ENCODE measurements at places on chromosomes 5 and 9. TPM values are rescaled to one million over a fixed set of nuclear protein-coding genes. Genes with fewer than 3 reads are reported as not detected.

- H3K27ac ChIP-seq, result no peak overlapping the region
- no peak for DNase-seq
- H3K4me1 ChIP-seq, result no peaks in the 10 kb centered on the region
- H3K27me3 ChIP-seq, result peaks cover 22% of the 10 kb centered on the region
- no peak overlapping the region for H3K4me3 ChIP-seq
Observed at GRCh38 chr9:124455820-124456219, 5.6 kb downstream of the ADGRD2 start.

GRCh38 chr5:40033009-40033408 lies 608.2 kb upstream of the DAB2 start:
- H3K4me3 ChIP-seq, result no peak overlapping the region
- H3K27ac ChIP-seq, result no peak overlapping the region
- H3K27me3 ChIP-seq, result no peaks in the 10 kb centered on the region
- no peaks in the 10 kb centered on the region for H3K4me1 ChIP-seq
- DNase-seq, result no peak

GRCh38 chr5:36444582-36445418 lies 143.1 kb upstream of the RANBP3L start:
- H3K4me3 ChIP-seq, result no peak overlapping the region
- H3K36me3 ChIP-seq, result no peaks in the 10 kb centered on the region
- no peaks in the 10 kb centered on the region for H3K4me1 ChIP-seq
- peak; percentile 27 for DNase-seq
- no peaks in the 10 kb centered on the region for H3K27me3 ChIP-seq

EGFLAM gene
- 2.0 TPM for total RNA-seq

DNA sequence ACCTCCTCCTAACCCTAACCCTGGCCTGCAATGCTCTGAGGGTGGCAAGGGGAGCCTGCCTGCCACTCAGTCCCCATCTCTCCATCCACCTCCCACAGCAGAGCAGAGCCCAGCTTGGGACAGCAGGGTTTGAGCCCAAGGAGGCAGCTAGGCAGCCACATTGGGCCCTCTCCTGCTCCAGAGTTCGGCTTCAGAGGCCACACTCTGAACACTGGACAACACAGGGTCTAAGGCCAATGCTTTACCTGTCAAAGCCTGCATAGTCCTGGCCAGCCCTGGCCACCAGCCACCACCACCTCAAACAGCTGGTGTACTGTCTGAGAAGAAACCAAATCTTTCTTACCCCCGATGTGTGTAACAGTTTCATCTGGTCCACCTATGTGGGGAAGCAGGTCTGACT lies 5.2 kb downstream of the BICD2 start:
- no peak overlapping the region for H3K4me3 ChIP-seq
- H3K4me1 ChIP-seq, result peaks cover 9% of the 10 kb centered on the region
- H3K27me3 ChIP-seq, result no peaks in the 10 kb centered on the region
- no peak overlapping the region for H3K27ac ChIP-seq
- no peak for DNase-seq

DNA sequence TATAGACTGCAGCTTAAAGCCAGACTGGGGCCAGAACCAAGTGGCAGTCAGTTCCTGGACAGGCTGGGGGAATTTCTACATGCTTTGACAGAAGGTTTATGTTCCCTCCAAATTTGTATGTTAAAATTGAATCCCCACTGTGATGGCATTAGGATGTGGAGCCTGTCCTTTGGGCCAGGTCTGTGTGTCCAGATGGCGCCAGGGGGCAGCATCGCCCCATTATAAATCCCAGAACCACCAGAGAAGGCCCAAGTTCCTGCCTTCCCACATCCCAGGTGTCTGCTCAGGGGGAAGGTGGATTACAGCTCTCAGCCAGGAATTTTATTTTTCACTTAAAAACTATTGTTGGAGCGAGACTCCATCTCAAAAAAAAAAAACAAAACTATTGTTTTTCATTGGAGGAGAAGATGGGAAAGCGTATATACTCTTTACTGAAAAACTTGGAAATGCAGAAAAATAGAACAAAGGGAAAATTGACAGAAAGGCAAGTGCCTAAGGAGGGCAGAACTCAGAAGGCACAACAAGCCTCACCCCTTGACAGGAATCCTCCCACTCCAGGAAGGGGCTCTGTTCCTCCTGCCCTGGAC lies 5.0 kb downstream of the IL3 start:
- no peaks in the 10 kb centered on the region for H3K4me1 ChIP-seq
- peak; percentile 50 for DNase-seq
- no peak overlapping the region for H3K27ac ChIP-seq

DNA sequence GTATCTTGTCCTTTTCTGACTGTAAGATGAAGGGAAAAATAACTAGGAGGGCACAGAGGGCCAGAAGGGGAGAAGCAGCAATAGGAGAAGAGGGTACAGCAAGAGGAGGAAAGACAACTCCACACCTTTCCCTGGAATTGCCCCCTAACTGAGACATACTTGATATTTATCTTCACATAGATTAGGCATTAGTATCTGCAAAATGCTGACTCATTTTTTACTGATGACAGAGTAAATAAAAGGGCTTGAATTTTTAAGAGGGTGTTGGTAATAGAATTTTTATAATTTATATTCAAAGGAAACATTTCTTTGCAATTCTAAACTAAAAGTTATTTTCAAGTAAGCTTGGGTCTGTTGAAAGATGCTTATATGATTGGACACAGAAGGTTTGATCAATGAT lies 86.8 kb upstream of the PRRC1 start:
- H3K27ac ChIP-seq, result no peak overlapping the region
- no peaks in the 10 kb centered on the region for H3K4me1 ChIP-seq
- no peaks in the 10 kb centered on the region for H3K27me3 ChIP-seq
- H3K4me3 ChIP-seq, result no peak overlapping the region
- no peak for DNase-seq

TMC1 gene
- 0.42 TPM for total RNA-seq

GRCh38 chr5:332843-333242 lies 11.3 kb downstream of the AHRR start:
- no peaks in the 10 kb centered on the region for H3K4me1 ChIP-seq
- no peak overlapping the region for H3K4me3 ChIP-seq
- DNase-seq, result no peak
- no peak overlapping the region for H3K27ac ChIP-seq

DNA sequence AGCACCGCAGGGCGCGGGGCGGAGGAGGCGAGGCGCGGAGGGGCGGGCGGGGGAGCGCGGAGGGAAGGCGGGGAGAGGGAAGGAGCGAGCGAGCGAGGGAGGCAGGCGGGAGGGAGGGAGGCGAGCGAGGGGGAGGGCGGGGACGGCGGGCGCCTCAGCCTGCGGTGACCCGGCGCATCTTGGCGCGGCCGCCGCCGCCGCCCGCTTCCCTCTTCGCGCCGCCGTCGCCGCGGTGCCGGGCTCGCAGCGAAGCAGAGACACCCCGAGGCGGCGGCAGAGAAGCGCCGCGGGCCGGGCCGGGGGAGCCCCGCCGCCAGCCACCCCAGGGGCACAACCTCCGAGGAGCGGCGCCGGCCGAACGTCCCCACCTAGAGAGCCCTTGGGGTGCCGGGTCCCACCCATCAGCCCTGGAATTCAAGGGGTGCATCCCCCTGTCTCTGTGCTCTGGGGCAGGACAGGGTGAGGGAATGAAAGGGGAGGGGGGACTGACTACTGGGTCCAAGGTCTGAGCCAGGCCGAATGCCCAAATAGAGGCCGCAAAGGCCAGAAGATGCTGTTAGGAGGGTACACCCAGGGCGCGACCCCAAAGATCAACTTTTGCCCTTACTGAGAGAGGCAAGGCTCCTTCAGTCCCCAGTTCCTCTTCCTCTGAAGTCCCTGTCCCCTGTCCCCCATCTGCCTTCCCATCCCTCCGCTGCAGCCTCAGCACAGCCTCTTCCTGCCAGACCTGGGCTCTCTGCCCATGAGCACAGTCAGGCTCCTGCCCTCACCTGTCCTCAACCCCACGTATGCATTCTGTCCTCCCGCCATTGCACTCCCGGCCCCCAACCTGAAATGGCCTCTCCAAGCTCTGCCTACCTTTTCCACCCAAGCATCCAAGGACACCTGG lies at the start of gene ADAMTS2:
ADAMTS2 (minus strand) TSS at position 29 of the 889 bp plus-strand sequence. CDS start 133 bp downstream, outside the sequence.
- DNase-seq, result peak; percentile 46
- H3K27me3 ChIP-seq, result peaks cover 14% of the 10 kb centered on the region
- peak within 1 kb of the TSS; percentile 32 for H3K4me3 ChIP-seq

GPR150 gene
- 0.27 TPM for total RNA-seq

GRCh38 chr9:124414612-124415011 lies 630 bp downstream of the PSMB7 start:
- H3K4me3 ChIP-seq, result peak overlapping the region; percentile 86
- no peak for DNase-seq
- no peaks in the 10 kb centered on the region for H3K27me3 ChIP-seq
- H3K4me1 ChIP-seq, result no peaks in the 10 kb centered on the region
- H3K36me3 ChIP-seq, result peaks cover 4% of the 10 kb centered on the region
- H3K27ac ChIP-seq, result no peak overlapping the region

PALM2AKAP2 gene
- 0.69 TPM for total RNA-seq

SOHLH1 gene
- total RNA-seq, result not detected

TMEM252 gene
- total RNA-seq, result not detected

DNA sequence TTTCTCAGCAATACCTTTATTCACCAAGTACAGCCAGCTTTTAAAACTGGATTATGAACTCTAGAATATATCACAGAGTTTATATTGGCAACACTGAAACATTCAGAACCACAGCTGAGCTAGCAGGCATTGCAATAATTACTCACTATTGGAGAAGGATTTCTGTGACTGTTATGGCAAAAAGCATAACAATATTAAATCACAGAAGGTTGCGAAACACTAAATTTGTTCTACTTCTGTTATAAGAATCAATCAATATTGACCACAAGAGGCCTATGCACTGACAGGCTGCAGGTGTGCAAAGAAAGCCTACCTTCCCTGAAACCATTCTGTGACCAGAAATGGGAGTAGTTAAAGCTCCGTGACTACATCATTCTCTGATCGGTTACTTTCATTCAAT lies 59.2 kb downstream of the AP3B1 start:
- DNase-seq, result no peak
- H3K27me3 ChIP-seq, result no peaks in the 10 kb centered on the region
- no peak overlapping the region for H3K4me3 ChIP-seq
- H3K36me3 ChIP-seq, result no peaks in the 10 kb centered on the region
- H3K27ac ChIP-seq, result no peak overlapping the region

Measured in colonic mucosa (tissue), 4 donors.